Renal pelvis (tissue), 12 donors: ENCODE measurements at places on chromosomes 11 and 22.

DNA sequence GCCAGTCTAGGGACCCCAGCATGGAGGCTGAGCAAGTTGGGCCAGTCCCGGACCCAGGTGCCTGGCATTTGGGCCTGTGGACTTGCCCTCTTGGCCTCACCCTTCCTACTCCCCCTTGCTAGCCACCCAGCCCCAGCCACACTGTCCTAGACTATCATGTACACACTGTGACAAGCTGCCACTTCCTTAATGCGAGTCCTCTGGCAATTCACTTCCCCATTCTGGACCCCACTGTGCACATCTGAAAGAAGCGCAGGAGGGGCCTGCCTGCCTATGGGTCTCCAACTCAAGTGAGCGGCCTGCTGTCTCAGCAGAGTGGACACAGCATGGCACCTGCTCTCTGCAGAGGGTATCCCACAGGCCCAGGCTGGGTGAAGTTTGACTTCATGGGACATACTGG lies 68.5 kb upstream of the LMO1 start:
- DNase-seq, result no peak

GRCh38 chr11:78806214-78807004 lies 231.7 kb upstream of the NARS2 start:
- no peak for DNase-seq

- no peak for DNase-seq
These were observed 45.7 kb upstream of the NAV2 start for GRCh38 chr11:19666951-19667350.

GRCh38 chr11:66694056-66694410 lies 16.3 kb upstream of the RBM4B start:
- DNase-seq, result no peak

- no peak for DNase-seq
These were observed 18.4 kb downstream of the NEAT1 start for GRCh38 chr11:65440831-65441499.

DNA sequence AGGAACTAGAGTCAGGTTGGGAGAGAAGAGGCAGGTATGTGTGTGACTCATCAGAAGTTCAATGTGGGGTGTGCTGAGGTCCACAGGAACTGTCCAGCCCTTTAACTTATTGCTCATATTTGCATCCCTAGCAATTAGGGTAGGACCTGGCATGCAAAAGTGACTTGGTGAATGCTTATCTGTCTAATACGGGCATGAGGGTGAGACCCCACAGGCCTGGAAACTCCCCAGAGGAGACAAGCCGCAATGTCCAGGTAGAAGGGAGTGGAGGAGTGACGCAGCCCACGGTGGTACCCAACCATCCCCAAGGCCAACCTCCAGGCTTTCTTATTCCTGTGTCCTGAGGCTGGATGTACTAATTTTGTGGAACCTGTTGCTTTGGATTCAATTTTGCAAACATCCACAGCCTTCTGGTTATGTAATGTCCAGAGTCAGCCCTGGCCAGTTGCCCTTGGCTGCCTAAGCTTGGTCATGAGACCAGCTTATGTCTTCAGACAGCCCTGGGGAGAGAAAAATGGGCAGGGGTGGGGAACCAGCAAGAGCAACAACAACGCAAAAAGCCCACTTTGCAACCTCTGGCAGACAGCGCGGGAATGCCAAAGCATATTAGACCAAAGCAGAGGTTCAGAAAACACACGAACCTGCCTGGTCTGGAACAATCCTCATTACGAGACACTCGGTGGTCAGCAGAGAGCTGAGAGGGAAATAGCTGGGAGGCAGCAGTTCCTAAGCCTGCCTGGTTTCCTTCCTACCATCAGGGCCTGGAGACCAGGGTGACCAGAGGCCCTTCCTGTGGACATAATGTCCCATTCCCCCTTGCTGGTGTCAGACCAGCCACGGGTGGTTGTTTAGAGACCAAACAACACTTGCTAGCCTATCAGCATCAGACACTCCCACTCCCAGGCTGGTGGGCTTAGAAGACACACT lies 49.3 kb downstream of the TIMP3 start:
- DNase-seq, result no peak

DNA sequence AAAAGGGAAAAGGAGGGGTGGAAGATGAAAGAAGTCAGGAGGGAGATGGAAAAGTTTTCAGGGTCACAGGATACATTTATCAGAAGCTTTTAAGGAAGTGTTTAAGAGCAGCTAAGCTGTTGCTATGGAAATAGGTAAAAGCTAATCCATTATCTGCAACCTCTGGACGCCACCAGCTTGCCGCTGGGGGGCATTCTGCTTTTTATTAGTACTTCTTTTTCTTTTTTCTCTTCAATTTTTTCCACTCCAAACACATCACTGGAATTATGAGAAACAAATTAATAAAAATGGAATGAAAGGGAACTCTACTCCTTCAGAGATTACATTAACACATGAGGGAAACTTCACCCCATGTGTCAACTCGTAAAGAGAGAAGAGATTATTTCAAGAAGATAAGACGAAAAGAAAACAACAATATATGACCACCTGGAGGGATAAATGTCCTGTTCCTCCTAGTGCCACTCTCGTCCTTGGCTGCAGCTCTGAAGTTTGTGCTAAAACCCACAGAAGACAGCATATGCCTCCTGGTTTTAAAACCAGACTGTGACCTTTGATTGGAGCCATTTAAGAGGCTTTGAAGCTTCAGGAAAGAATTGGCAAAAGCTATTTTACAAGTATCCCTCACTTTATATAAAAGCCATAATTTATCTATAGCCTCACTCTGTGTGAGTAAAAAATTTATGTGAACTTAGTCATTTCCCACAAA lies 972.8 kb downstream of the OPCML start:
- no peak for DNase-seq

DNA sequence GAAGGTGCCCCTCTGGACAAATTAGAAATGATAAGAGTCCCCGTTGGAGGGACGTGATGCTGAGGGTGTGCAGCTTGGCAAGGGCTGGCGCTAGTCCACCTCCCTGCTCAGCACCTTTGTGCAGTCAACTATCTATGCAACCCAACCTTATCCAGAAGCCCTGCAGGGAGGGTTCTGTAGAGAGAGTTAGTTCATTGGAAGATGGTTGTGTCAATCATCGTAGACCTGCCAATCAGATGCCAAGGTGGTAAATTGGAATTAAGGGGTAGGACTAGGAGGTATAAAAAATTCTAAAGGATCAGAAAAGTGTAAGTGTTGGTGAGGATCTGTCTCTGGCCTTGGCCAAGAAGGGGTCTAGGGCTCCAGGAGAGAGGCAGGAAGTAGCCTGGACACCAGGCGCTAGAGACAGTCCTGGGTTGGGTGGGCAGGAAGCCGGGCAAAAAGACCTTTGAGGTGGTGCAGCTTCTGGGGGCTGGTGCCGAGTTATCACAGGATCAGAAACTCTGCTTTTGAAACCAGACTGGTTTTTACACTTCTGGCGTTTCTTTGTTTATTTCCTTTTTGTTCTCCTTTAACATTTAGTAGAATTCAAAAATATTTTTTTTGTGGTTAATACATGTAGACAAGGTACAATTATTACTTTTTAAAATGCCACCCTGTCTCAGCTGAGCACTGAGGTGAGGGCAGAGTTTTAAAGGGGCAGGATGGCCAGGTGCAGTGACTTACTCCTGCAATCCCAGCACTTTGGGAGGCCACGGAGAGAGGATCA lies 1.6 kb downstream of the C1QTNF6 start:
- peak; percentile 68 for DNase-seq

DNA sequence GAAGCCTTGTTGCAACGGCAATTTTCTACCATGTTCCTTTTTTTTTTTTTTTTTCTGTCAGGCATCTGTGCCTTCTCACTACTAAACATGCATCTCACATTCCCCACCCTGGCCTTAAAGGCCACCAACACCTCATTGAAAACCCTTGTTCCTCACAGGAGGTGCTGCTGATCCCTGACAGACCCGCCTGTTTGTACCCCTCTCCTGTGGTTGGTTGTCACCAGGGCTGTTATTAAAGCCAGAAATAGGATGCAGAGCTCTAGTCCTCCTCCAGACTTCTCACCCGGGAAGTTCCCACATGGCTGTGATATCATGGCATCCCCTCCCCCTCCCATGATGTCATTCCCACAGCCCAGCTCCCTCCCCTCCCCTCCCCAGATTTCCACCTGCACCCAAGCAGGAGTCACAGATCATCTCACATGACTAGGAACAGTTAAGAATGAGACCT lies 302.8 kb upstream of the NCAM1 start:
- peak; percentile 58 for DNase-seq

GRCh38 chr11:68927280-68928135 lies 23.8 kb downstream of the IGHMBP2 start:
- no peak for DNase-seq

DNA sequence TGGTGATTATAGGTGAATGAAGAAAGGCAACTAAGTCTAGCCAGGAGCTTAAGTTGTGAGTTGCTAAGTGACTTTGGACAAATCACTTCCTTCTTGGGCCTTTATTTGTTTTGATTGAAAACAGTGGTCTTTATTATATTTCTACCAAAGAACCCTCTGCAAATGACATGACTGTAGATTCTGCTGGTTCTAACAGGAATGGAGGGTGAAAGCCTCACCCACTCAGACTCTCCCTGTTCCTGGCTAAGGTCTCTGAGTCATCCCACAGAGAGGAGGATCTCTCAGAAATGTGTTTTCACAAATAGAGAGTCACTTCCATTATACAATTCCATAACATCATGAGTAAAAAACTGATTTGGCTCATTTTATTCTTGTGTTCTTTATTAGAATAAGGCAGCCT lies 583.9 kb upstream of the LRRC4C start:
- DNase-seq, result no peak

DNA sequence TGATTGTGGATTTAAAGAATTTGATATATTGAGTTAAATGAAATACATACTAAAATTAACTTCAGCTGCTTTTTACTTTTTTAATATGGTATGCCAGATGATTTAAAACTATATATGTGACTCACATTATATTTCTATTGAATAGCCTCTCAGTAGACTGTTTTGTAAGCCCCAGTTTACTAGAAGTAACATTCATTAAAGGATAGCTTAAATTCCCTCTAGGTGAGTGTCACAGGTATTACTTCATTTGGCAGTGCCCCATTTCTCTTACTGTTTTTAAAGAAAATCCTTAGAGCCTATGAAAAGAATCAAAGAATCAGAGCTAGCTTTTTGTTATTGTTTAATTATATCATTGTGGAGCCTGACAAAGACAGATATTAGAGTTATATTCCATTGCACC lies 48.6 kb downstream of the ZC3H12C start:
- no peak for DNase-seq

DNA sequence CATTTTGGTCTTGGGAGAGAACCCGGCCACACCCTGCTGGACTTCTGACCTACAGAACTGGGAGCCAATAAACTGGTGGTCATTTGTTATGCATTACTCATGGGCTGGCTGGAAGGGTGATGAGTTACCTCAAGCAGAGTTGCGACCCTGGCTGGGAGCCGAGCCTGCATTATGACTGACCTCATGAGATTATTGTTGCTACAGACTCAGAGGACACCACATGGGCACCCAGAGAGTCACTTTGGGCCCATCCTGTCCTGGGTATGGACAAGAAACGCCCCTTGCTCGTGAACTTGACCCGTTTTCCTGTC lies 531.7 kb downstream of the TBC1D22A start:
- no peak for DNase-seq

- no peak for DNase-seq
These were observed 66.9 kb downstream of the TNRC6B start for GRCh38 chr22:40244586-40244985.

DNA sequence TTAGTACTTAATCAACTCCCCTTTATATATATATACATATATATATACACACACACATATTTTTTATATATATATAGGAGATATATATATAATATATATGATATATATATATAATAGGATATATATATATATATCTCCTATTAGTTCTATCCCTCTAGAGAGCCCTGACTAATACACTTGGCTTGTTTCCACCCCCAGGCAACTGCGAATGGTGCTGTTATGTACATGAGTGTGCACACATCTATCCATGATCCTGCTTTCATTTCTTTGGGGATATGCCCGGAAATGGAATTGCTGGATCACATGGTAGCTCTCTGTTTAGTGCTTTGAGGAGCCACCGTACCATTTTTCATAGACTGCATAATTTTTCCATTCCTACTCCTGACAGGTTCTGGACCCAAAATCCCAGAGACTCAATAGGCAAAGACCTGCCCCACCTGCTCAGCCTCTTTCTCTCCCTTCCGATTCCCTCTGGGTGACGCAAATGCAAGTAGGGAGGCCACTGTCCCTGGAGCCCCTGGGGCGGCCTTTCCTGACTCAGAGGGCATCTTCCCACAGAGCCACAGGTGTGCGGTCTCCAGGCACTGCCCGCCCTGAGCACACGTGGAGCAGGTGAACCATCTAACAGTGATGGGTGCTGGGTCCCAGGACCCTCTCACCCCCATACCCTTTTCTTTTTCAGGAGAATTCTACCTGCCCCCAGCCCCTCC lies 12.0 kb downstream of the FGF3 start:
- no peak for DNase-seq

DNA sequence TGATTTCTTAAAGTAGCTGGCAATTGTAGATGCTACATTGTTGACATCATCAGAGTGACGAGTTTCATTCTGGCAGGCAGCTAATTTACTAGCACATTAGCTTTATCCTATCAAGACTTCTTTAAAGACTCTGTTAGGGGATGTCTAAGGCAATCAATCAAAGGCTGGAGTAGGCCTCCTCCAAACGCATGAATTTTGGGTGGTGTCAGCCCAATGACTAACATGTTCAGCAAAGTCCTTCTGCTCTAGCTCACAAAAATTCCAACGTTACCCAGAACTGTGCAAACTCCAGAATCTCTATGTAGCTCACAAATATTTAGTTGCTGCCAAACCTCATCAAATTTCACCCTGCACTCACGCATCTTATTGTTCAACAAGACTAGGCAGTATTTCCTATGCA lies 395.6 kb downstream of the DLG2 start:
- no peak for DNase-seq

GRCh38 chr11:131253142-131253655 lies 117.2 kb upstream of the NTM start:
- DNase-seq, result no peak

GRCh38 chr11:128834157-128834556 lies 32.9 kb downstream of the KCNJ1 start:
- DNase-seq, result no peak

GRCh38 chr22:20131597-20131858 lies at the start of gene ZDHHC8:
TSS of gene ZDHHC8 (plus strand) at chr22:20131804. CDS start at chr22:20131948, 144 bp downstream.
- no peak for DNase-seq

- DNase-seq, result no peak
These were observed 21.1 kb downstream of the PHLDA2 start for GRCh38 chr11:2908130-2908529.

DNA sequence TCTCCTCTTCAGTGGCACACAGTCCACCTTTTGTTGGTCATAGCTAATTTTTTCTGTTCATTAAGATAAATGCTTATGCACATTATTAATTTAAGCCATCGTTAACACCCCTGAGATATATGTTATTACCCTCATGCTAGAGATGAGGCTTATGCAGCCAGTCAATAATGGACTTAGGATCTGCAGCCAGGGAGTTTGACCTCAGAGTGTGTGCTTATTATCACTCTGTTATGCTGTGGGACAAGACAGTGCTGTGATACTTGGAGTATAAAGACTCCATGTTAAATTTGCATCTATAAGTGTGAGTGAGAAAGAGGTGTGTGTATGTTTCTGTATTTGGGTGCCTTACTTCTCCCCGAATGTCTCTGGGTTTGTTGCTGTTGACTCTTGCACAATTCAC lies 969.3 kb downstream of the OPCML start:
- DNase-seq, result no peak

- DNase-seq, result no peak
These were observed 1425.8 kb downstream of the TBC1D22A start for GRCh38 chr22:48188231-48188721.
